Foreskin fibroblast (primary cell): ENCODE measurements at places on chromosomes 2 and 18.

DNA sequence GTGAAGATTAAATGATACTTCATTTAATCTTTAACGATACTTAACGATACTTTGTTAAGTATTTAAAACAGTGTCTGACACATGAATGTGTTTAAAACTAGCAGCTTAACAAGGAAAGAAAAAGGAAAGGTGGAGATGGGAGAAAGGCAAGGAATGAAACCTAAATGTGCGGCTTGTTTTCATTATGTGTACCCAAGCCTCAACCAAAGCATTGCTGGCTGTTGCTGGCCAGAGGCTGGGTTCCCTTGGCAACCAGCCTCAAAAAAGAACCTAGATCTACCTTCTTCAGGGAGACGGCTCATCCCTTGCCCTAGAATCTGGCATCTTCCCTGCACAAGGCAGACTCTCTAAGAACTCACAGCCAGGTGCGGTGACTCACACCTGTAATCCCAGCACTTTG lies 13.8 kb upstream of the PCBP1 start:
- DNase-seq, result no peak

DNA sequence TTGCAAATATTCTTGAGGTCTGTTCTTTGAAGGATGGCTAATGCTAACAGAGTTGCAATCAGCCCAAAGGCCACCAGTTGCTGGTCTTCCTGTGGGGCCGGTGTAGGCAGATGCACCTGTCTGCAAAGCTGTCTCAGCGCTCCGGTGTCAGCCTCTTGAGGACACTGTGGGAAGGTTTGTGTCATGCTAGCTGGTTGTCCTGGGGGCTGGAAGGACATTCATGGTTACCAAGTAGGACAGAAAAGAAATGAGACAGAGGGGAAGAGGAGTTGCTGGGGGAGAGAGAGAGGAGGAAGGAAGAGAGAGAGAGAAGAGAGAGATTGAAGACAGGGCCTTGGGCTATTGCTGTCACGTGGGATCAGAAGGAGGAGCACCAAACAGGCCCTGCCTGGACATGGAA lies 639.6 kb upstream of the HS6ST1 start:
- no peak for DNase-seq

DNA sequence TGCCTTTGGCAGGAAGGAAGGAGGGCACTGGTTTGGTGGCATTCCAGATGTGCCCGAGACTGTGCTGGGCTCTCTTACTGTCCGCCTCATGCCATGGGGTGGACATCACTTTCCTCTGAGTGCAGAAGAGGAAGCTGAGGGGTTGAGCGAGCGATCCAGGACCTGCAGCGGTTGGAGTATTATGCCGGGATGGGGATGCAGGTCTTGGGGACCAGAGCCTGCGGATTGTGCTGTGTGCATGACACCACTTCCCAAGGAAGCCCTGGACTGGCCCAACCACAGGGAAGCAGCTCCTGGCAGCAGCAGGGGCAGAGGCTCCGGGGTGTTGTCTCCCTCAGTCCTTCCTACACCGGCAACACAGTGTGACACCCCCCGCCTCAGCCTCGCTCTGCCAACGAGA lies 44.5 kb downstream of the ATP6V1C2 start:
- no peak for DNase-seq

- no peak for DNase-seq
Measured at GRCh38 chr18:55455938-55456337, 132.1 kb downstream of the TCF4 start.

DNA sequence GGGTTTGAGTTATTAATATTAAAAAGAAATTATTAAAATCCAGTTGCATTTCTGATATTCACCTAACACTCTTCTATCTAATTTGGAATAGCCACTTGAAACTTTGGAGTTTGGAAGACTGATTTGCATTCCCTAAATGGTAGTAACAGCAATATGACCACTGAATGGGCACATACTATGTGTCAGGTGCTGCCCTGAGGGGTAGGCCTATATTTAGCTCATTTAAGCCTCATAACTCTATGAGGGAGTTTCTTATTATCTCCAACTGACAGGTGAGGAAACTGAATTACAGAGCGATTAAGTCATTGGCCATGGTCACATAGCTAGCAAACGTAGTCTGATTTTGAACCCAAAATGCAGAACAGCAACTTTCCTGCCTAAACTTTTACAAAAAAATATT lies 77.3 kb downstream of the VWA3B start:
- DNase-seq, result no peak

DNA sequence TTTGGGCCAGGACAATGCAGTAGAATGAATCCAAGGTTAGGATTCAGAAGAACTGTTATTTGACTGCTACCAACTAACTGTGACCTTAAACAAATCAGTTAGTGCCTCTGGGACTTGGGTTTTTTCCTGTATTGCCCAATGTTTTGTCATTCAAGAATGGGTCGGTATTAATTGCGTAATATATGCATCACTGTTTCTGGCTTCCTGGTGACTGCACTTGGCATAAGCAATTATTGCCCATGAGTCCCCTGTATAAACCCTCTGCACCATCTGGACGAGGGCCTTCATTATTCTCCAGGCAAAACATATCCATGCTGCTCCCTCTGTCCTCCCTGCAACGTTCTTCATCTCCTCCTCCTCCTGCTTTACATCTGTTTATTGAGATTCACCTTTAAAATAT lies 255.8 kb upstream of the LRRTM1 start:
- no peak for DNase-seq

DNA sequence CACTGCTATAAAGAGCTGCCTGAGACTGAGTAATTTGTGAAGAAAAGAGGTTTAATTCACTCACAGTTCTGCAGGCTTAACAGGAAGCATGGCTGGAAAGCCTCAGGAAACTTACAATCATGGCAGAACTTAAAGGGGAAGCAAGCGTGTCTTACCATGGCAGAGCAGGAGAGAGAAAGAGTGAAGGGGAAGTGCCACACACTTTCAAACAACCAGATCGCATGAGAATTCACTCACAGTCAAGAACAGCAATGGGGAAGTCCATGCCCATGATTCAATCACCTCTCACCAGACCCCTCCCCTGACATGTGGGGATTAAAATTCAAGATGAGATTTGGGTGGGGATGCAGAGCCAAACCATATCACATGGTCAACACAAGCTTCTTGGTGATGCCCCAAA lies 34.7 kb upstream of the CDK5R2 start:
- no peak for DNase-seq

DNA sequence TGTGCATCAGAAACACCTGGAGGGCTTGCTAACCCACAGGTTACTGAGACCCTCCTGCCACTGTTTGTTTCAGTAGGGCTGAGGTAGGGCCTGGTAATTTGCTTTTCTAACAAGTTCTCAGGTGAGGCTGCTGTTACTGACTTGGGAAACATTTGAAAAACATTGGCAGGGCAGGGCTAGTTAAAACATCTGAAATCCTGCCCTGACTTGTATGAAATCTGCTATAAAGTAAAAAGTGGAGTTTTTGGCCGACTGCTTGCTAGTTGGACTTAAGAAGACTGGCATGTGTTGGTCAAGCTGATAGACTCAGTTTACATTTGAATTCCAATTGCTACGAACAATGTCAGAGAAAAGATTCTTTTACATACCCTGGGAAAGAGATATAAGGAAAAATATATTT lies 111.6 kb upstream of the DLX2 start:
- no peak for DNase-seq

DNA sequence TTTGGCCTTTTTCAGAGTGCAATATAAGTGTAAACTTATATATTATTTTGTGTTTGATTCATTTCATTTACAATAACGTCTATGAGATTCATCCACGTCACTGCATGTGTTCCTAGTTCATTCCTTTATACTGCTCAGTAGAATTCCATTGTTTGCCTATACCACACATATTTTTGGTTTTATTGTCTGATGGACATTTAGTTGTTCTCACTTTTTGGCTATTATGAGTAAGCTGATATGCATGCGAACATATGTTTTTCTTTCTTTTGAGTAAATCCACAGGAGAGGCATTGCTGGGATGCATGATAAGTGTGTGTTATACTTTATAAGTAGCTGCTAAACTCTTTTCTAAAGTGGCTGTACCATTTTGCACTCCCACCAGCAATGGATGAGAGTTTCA lies 314.8 kb upstream of the HS6ST1 start:
- DNase-seq, result peak; percentile 69

GRCh38 chr2:218217360-218218267 lies 625 bp downstream of the ARPC2 start:
- no peak for DNase-seq

DNA sequence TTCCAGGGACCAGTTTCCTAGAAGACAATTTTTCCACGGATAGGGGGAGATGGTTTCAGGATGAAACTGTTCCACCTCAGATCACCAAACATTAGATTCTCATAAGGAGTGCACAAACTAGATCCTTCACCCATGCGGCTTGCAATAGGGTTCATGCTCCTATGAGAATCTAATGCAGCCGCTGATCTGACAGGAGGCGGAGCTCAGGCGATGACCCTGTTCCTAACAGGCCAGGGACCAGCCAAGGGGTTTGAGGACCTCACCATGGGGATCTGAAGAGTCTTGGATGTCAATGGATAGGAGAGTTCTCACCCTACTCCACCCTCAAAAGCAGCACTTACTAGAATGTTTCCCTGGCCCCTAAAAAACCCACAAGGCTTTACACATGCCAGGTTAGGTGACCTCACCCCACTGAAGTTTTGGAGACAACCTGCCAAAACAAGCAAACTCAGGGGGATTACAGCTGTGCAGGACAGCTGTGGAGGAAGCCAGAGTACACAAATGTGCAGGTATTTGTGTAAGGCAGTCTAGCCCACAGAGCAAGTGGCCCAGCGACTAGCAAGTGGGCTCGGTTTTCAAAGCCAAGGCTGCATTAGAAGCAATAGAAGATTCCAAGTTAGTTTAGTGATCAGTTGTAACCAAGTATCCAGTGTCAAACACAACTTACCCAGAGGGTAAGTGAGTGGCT lies 3.9 kb downstream of the EVA1A start:
- no peak for DNase-seq

DNA sequence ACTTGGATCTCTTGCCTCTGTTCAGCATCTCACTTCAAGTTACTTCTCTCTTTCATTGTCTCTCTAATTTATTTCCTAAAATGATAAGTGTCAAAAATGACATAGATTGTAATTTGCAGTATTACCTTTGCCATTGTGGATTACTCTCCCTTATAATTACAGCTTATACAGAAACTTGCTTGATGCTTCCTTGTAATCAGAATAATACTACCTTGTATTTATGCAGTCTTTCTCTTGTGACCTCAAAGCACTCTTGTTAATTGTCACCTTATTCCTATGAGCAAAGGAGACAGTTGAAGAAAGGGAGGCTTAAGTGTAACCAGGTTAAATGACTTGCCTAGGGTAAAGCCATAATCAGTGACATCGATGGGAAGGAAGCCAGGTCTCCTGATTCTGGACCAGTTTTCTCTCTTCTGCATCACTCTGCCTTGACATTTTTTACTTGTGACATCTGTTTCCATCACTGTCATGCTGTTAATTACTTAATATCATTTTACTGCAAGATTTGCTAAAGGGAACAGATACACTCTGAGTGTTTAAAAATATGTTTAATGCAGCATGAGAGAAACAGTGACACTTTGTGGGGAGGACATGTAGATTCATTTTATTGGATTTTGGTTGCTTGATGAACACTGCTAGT lies 388.6 kb downstream of the PARD3B start:
- no peak for DNase-seq

- DNase-seq, result no peak
Measured at GRCh38 chr2:127653421-127654083, 7.6 kb downstream of the GPR17 start.

DNA sequence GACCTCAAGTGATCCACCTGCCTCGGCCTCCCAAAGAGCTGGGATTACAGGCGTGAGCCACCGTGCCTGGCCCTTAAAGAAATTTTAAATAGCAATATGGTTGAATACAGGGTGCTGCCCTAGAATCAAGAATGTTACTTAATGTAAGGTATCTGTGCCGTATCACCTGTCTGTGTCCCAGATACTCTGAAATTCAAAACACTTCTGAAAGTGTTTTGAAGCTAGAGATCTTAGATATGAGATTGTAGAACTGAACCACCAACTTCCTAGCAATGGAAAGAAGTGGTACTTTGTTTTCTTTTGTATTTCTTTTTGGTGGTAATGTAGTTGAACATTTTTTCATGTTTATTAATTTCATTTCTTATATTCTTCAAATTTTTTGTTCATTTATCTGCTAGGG lies 13.0 kb downstream of the PTPN4 start:
- DNase-seq, result no peak

GRCh38 chr2:67463810-67464209 lies 66.7 kb downstream of the ETAA1 start:
- DNase-seq, result no peak

DNA sequence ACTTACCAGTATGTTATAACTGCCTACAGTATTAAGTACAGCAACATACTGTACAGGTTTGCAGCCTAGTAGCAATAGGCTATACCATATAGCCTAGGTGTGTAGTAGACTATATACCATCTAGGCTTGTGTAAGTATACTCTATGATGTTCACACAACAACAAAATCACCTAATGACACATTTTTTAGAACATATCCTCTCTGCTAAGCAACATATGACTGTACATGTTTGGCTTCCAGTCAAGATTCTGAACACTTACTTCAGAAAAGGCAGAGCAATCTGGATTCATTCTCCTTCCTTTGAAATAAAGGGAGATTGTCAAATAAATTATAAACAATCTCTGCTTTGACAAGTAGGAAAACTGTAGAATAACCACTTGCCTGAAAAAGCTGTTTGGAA lies 81.8 kb downstream of the EXOC6B start:
- DNase-seq, result peak; percentile 52

DNA sequence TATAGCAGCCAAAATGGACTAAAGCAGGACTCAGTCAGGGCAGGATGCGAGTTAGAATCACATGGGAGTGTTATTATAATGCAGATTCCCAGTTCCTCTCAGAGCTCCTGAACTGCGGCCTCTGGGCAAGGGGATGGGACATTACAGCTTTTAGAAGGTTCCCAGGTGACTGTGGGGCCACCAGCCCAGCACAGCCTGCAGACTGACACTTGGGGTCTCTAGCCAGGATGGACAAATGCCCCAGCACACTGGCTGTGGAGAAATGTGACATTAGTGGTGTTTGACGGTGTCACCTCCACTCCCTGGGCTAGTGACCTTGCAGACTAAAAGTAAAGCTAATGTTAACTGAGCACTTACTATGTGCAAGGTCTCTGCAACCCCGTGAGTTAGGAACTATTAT lies 238.0 kb upstream of the HS6ST1 start:
- DNase-seq, result no peak

DNA sequence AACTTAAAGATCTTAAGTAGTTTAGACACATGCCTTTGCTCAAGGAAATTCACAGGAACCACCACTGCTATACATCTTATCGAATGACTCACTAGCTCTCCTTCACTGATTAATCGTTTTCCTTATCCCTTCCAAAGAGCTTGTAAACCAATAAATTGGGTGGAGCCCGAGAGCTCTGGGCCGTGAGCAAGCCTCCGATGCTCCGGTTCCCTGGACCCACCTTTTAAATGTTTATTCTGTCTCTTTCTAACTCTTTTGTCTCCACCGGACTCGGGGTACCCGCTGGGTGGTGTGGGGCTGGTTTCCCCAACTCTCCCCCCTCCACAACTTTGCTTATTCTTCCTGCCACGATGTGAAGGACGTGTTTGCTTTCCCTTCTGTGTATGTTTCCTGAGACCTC lies 292.9 kb upstream of the TMEFF2 start:
- no peak for DNase-seq

GRCh38 chr18:24456549-24456948 lies 3.9 kb upstream of the HRH4 start:
- no peak for DNase-seq

GRCh38 chr2:36615222-36615621 lies 17.3 kb upstream of the FEZ2 start:
- DNase-seq, result peak; percentile 30
